Fibroblast of skin of right biceps (primary cell): ENCODE measurements at places on chromosomes 16 and 17.
A peak's percentile ranks its signal among the peaks of the same experiment; 100 is the strongest.

GRCh38 chr17:45794840-45795239, 10.7 kb downstream of the CRHR1 start:
- no peak for DNase-seq

GRCh38 chr16:88144028-88144511, 192.8 kb downstream of the BANP start:
- DNase-seq: no peak

DNA sequence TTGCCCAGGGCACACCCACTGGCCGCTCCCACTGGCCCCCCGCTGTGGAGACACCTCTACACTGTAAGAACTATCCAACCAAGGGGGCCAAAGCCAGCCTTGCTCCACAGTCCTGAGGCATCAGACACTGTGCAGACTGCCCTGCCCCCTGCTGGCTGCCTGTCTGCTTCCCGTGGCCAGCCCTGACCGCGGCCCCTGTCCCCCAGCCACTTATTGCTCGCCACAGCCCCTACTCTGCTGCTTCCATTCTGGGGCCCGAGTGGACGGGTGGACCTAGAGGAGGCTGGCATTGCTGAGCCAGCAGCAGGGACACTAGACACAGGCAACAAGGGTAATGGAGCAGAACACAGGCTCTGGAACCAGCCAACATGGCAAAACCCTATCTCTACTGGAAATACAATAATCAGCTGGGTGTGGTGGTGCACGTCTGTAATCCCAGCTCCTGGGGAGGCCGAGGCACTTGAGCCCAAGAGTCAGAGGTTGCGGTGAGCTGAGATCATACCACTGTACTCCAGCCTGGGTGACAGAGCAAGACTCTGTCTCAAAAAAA, 19.7 kb upstream of the LRRC37A3 start:
- no peak for DNase-seq

DNA sequence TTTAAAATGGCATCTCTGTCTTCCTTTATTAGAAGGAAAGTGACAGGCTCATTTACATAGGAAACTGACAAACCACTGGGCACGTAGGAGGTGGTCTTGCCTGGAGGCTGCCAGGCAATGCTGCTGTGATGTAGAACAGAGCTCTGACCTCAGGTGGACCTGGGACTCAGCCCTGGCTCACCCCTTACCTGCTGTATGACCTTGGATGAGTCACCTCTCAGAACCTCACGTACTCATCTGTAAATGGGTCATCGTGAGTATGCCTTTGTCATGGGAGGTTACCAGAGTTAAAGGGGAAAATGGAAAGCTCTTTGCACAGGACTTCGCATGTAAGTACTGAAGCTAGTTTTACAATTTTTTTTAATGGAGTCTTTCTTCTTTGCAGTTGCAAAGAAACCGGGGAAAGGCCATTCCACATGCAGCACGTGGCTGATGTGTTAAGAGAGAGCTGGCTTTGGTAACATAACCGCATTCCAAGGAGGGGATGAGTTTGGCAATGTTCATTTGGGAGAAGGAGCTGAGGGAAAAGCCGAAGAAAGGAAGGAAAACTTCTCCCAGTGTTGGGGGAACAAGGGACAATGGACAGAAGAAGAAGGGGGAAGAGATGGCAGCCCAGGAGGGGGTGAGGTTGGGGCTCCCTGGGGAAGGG, 37.4 kb upstream of the LONP2 start:
- DNase-seq: no peak

DNA sequence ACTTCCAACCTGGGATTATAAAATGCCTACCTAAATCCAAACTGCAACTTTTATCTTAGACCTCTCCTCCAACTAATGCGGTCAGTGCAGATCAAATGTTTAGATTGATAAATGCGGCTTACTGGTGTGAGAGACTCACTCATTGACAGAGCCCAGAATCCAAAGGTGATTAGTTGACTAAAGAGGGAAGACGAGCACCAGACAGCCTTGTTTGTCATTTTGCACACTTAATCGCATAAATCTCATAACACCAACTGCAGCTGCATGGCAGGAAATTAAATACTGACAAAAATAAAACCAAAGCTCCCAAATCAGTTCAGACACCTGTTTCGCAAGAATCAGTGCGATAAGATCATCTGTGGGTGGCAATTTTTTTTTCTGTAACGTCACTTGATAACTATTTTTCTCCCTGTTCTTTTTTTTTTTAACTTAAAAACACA, 35.9 kb downstream of the NACA2 start:
- DNase-seq: no peak

DNA sequence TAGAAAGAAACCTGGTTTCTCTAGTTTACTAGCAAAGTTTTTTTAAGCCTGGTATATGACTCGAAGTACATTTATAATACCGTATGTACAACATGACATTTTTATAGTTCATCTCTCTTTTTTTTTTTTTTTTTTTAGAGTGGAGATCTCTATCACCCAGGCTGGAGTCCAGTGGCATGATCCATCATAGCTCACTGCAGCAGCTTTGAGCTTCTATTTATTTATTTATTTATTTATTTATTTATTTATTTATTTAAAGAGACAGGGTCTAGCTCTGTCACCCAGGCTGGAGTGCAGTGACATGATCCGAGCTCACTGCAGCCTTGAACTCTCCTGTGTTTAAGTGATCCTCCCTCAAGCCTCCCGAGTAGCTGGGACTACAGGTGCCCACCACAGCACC, 25.9 kb upstream of the VPS4A start:
- DNase-seq: no peak

- peak; percentile 54 for DNase-seq
These were observed 662 bp downstream of the WIPF2 start for GRCh38 chr17:40219594-40220338.

DNA sequence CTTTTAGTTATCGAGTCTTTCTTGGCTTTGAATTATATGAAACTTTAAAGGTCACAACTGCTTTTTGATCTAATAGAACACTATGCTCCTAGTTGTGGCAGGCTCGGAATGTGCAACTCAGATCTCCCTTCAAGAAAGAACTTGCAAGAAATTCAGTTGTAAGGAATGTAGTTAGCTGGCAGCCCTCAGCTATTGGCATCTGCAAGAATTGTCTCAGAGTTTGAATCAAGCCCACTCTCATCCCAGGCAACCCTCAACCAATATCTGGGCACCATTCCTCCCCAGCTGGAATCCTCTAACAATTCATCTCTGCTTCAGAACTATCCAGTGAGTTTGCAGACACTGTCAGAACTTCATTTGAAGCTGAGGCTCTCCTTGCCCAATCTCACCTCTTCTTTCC, 447.2 kb downstream of the KIF2B start:
- no peak for DNase-seq

DNA sequence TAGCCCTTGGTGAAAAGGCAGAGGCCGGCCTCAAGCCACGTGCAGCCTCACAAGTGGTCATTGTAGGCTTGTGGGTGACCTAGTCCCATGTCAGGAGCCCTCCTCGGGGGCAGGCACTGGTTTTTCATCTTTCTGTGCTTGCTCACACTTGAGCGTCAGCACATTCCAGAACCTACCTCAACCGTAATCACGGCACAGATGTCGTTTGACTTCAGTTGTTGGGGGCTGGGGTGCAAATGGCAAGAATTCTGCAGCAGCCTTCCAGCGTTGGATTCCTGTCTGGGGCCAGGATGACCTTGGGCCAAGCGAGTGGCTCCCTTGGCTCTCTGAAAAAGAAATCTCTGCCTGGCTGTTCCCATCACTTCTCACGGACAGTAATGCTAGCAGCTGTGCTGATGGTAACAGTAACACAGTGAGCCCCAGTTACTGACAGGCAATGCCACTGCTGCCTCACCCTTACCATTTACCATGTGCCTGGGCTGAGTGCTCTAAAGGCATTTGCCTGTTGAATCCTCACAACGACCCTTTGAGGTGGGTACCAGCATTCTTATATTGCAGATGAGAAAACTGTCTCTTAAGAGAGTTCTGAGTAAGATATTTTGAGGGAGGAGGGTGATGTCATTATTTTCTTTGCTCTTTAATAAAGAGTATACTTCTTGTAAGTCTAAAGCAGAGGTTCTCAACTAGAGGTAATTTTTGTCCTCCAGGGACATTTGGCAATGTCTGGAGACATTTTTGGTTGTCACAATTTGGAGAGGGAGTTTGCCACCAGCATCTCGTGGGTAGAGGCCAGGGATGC, 46.5 kb downstream of the KSR1 start:
- peak; percentile 86 for DNase-seq

DNA sequence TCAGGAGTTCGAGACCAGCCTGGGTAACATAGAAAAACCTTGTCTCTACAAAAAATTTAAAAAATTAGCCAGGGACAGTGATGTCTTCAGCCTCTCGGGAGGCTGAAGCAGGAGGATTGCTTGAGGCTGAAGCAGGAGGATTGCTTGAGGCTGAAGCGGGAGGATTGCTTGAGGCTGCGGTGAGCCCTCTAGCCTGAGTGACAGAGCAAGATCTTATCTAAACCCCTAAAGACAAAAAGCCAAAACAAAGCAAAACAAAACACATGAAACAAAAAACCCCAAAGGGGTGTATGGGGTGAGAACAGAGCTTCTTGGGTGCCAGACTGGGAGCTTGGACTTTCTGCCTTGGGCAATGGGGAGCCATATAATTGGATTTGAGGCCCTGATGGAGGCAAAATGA, 2.6 kb downstream of the SPNS3 start:
- no peak for DNase-seq

DNA sequence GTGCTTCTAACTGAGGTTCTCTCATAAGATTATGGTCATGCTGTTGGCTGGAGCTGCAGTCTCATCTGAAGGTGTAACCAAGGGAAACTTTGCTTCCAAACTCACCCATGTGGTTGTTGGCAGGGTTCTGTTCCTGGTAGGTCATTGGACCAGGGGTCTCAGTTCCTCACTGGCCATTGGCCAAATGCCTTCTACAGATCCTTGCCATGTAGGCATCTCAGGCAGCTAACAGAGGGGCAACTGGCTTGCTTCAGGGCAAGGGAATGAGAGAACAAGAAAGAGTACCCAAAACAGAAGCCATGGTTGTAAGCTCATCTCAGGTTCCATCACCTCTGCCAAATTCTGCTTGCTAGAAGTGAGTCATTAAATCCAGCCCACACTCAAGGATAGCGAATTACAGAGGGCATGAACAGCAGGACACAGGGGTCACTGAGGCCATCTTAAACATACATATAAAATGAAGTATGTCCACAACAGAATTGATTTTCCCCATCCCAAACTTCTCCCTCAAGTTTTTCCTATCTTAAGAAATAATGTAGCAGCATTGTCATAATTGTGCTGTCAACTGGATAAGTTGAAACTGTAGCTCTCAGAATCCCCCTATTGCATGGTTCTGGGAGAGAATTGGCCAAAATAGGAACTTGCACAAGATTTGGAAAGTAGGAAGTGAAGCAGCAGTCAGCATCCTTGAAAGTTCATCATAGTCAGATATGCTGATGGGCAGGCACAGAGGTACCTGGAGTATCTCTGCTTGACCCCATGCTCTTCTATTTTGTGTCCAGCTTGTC, 42.4 kb upstream of the CES5A start:
- no peak for DNase-seq

DNA sequence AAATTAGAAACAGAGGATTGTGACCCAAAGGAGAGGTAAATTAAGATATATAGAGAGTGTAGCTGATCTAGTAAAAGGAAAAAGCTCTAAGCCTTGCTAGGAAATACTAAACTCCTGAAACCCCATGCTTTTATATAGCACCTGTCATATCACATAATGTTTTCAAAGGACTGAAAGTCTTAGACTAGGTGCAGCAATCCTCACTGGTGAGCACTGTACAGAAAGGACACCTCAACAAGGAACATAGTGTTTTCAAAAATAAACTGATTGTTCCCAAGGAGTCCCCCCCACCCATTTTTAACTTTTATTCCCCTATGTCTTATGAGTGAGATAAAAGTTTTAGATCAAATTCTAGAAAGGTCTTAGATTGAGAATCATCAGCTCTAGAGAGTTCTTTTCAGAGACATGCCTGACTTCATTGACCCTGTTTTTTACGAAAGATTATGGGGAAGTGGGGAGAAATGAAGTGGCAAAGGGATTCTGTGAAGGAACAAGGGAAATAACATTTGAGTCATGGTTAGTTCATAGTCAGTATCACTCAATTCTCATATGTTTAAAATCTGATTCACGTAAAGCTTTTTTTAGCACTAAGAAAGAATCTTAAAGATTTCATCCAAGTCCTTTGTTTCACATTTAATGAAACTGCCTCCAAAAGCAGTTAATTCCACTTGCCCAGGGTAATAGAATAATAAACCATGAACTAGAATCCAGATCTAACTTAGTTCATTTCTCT, 166.4 kb downstream of the CYB561 start:
- peak; percentile 87 for DNase-seq

- no peak for DNase-seq
These were observed 10.8 kb downstream of the CASKIN2 start for GRCh38 chr17:75504347-75505151.

DNA sequence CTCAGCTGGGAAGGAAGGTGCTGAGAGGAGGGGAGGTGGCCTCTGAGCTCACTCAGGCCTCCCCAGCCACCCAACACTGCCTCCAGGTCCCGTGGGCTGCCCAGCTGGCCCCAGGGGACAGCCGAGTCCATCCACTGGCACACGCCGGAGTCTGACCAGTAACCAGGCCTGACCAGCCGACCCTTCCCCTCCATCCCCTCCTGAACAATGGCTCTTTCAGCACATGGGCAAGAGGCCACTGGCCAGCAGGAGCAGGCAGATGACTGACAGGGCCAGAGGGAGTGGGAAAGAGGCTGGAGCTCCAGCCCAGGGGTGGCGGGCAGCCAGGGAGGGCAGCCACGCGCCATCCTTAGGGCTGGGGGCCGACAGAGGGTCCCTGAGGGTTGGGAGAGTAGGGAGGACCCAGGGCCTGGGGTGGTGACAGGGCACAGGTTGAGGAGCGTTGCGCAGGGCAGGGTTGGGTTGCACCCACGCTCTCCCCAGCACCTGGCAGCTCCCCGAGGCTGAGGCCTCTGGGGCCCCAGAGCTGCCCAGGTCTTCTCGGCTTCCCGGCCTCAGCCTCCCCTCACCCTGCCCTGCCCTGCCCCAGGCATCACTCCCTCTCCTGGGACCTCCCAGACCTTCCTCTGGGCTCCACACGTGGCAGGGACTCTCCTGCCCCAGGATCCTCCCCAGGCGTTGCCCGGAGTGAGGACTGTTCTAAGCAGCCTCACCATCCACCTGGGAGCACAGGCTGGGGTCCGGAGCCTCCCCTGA, 20.2 kb upstream of the SLC38A10 start:
- DNase-seq: no peak
